ENCODE measurements at places on chromosomes 2 and 18. TPM values are rescaled to one million over a fixed set of nuclear protein-coding genes. Genes with fewer than 3 reads are reported as not detected.
A peak's percentile ranks its signal among the peaks of the same experiment; 100 is the strongest.

The THUMPD2 gene
- total RNA-seq, result 11.5 TPM

The ARHGEF4 gene
- 0.40 TPM for total RNA-seq

DNA sequence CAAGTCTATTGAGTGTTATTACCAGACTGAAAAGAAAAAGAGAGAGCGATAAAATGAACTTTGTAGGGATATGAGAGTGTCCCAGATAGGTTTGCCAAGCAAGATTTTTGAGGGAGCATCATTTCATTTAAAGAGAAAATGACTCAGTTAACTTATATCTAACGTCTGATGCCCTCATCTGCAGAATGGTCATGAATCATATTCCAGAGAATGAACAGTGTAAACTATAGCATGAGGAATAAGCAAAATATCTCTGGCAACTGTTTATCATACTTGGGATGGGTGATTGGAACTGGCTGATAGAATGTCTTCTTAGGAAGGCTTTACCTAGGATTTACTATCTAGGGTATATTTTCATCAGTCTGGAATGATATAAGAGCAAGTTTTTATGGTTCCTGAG, 289.4 kb downstream of the CMPK2 start:
- no peak overlapping the region for H3K27ac ChIP-seq
- DNase-seq, result no peak
- H3K4me1 ChIP-seq, result no peaks in the 10 kb centered on the region
- no peaks in the 10 kb centered on the region for H3K36me3 ChIP-seq

- no peaks in the 10 kb centered on the region for H3K36me3 ChIP-seq
- no peaks in the 10 kb centered on the region for H3K4me1 ChIP-seq
- H3K27me3 ChIP-seq, result no peaks in the 10 kb centered on the region
- no peak for DNase-seq
Measured at GRCh38 chr2:186820303-186820702, 28.7 kb downstream of the ZSWIM2 start.

GRCh38 chr2:36277146-36277808, 78.3 kb upstream of the CRIM1 start:
- H3K36me3 ChIP-seq, result no peaks in the 10 kb centered on the region
- no peak overlapping the region for H3K4me3 ChIP-seq
- H3K4me1 ChIP-seq, result peaks cover 2% of the 10 kb centered on the region

DNA sequence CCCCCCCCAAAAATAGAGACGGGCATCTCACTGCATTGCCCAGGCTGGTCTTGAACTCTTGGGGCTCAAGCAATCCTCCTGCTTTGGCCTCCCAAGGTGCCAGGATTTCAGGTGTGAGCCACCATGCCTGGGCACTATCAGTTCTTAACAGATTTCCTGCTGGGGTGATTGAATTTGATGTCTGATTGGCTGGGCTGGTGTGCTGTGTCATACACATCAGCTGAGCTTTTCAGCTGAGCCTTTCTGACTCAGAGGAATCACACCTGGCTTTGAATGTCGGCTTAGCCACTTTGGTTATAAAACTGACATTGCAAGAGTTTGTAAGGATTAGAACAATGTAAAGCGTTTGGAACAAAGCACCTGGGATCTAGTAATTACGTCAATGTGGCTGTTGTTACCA, 18.9 kb downstream of the NCAPH start:
- H3K4me3 ChIP-seq, result no peak overlapping the region
- H3K4me1 ChIP-seq, result peaks cover 7% of the 10 kb centered on the region
- no peak overlapping the region for H3K27ac ChIP-seq
- DNase-seq, result no peak

DNA sequence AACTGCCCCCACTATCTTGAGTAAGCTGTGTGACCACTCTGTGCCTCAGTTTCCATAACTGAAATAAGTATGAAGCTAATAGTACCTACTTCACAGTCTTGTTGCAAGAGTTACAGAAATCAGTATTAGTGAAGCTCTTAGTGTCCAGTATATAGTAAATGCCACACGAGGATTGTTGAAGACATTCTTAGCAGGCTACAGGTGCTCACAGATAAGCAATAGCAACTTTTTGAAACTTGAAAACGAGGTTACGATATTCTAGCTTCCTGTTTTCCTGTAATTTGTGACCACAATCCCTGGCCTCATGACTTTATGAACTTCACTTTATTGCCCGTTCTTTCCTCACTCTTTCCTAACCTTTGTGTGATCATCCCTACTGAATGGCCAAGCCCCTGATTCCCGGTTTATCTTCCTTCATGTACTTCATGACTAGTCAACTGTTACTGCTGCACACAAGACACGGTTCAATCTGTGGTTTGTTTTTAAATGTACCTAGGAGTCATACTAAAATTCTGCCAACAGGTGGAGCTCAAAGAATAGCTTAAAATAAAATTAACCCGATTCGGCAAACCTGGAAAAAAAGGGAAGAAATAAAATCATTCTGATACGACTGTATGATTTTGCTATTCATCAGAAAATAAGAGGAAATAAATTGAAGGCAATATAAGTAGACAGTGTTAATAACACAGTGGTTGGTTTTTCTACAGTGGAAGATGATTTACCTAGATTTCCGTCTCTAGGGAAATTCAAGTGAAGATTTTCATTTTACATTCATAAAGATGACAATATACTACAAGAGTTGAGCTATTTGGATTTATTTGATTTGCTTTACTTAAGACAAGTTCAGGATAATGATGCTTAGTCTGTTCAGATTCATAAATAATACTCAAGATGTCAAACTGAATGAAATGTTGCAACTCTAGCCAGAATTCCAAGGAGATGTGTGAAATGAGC, 38.1 kb upstream of the STAT1 start:
- H3K27me3 ChIP-seq, result no peaks in the 10 kb centered on the region
- peaks cover 27% of the 10 kb centered on the region for H3K36me3 ChIP-seq
- H3K4me3 ChIP-seq, result no peak overlapping the region
- DNase-seq, result peak; percentile 54

GRCh38 chr2:43129676-43130547, 96.5 kb downstream of the ZFP36L2 start:
- peak overlapping the region; percentile 97 for H3K27ac ChIP-seq
- peak overlapping the region; percentile 41 for H3K4me3 ChIP-seq
- no peaks in the 10 kb centered on the region for H3K36me3 ChIP-seq
- no peaks in the 10 kb centered on the region for H3K27me3 ChIP-seq
- DNase-seq, result no peak
- H3K4me1 ChIP-seq, result peaks cover 92% of the 10 kb centered on the region

- peaks cover 2% of the 10 kb centered on the region for H3K4me1 ChIP-seq
- DNase-seq, result no peak
- no peaks in the 10 kb centered on the region for H3K36me3 ChIP-seq
- no peak overlapping the region for H3K4me3 ChIP-seq
Measured at GRCh38 chr2:10912076-10912731, 470 bp downstream of the KCNF1 start.

DNA sequence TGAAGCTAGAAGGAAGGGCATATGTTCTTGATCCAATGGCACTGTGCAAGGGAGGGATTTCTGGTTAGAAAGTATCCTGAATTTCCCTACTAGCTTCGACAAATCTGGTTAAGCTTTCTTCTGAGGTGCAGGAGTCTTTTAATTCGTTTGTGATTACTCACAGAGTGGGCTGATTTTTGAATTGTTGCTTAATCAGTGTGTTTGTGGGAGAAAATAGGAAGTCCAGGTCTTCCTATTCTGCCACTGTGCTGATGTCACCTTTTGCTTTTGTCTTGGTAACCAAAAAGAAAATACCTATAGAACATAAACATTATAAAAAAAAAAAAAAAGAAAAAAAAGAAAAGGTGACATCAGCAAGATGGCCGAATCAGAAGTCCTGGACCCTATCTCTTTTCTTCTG, 1008.6 kb downstream of the TSN start:
- H3K27ac ChIP-seq, result no peak overlapping the region
- H3K4me1 ChIP-seq, result no peaks in the 10 kb centered on the region
- H3K27me3 ChIP-seq, result no peaks in the 10 kb centered on the region
- H3K36me3 ChIP-seq, result no peaks in the 10 kb centered on the region
- DNase-seq, result no peak

- DNase-seq, result no peak
- no peaks in the 10 kb centered on the region for H3K4me1 ChIP-seq
- H3K27me3 ChIP-seq, result peaks cover 31% of the 10 kb centered on the region
- H3K27ac ChIP-seq, result no peak within 1 kb of the TSS
- H3K36me3 ChIP-seq, result no peaks in the 10 kb centered on the region
- H3K4me3 ChIP-seq, result no peak within 1 kb of the TSS
Measured at GRCh38 chr2:17518212-17519154, at the start of gene RAD51AP2. TSS of gene RAD51AP2 (minus strand) at chr2:17518440. CDS start at chr2:17518415, 25 bp downstream.

GRCh38 chr2:157264099-157264498, 6.6 kb downstream of the GALNT5 start:
- H3K4me3 ChIP-seq, result no peak overlapping the region
- H3K27me3 ChIP-seq, result no peaks in the 10 kb centered on the region
- no peaks in the 10 kb centered on the region for H3K36me3 ChIP-seq
- H3K27ac ChIP-seq, result no peak overlapping the region

DNA sequence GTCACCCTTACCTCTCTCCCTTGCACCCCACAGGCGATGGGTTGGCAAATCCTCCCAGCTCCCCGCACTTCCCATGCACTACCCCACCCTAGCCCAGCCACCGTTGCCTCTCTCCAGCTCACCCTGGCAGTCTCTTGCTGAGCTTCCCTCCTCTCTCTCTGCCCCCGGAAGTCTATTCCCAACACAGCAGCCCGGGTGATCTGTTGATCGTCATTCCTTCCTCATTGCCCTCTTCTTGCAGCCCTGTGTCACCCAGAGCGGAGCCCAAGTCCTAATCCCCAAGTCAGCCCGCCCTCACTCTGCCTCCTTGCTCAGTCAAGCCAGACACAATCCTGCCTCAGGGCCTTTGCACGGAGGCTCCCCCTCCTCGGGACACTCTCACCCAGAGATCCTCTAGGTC, 55.2 kb downstream of the CIB4 start:
- no peaks in the 10 kb centered on the region for H3K36me3 ChIP-seq
- no peak overlapping the region for H3K4me3 ChIP-seq
- H3K4me1 ChIP-seq, result no peaks in the 10 kb centered on the region
- no peak for DNase-seq

- peaks cover 74% of the 10 kb centered on the region for H3K36me3 ChIP-seq
- H3K27me3 ChIP-seq, result no peaks in the 10 kb centered on the region
- DNase-seq, result no peak
- H3K4me3 ChIP-seq, result no peak overlapping the region
- H3K27ac ChIP-seq, result no peak overlapping the region
Measured at GRCh38 chr18:51076503-51076902, 46.5 kb downstream of the SMAD4 start.

DNA sequence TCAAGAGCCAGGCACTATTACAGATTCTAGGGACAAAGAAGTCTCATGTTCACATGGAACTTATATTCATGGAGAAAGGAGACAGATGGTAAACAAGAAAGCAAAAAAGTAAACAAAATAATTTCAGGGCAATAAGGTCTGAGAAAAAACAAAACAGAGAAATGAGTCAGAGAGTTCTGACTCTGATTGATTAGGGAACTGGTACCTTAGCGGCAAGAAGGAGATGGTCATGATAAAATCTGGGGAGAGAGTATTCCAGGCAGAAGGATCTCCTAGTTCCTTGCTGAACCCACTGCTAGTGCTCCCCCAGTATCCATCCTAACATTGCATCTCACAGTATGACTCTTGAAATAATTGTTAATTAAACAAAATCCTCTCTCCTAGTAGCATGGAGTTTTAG, 161.8 kb upstream of the KLF7 start:
- H3K27ac ChIP-seq, result no peak overlapping the region
- H3K27me3 ChIP-seq, result no peaks in the 10 kb centered on the region
- H3K36me3 ChIP-seq, result no peaks in the 10 kb centered on the region
- DNase-seq, result no peak

DNA sequence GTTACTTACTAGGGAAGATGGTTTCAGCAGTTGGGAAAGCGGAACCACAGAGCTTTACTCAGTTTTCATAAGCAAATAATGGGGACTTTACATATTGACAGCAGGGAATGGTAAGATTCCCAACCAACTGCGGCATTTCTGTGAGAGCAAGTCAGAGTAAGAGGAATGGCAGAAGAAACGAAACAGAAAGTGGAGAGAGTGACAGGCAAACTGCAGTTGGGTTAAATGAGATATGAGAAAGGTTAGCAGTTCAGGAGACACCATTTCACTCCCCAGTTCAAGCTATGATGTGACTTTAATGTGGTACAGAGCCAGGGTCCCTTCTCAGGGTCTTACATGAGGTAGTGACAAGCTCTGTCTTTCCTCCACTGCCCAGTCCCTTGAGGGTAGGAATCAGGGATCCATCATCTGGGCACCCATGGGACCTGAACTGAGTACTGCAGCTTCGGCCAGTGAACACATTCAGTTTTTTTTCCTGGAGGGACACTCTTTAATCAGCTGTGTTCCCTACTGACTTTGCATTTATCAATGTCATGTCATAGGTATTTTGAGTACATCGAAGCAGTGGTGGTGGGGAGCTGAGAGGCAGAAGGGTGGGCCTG, 33.0 kb upstream of the GREB1 start:
- no peaks in the 10 kb centered on the region for H3K36me3 ChIP-seq
- H3K27me3 ChIP-seq, result peaks cover 19% of the 10 kb centered on the region
- peak overlapping the region; percentile 41 for H3K27ac ChIP-seq

DNA sequence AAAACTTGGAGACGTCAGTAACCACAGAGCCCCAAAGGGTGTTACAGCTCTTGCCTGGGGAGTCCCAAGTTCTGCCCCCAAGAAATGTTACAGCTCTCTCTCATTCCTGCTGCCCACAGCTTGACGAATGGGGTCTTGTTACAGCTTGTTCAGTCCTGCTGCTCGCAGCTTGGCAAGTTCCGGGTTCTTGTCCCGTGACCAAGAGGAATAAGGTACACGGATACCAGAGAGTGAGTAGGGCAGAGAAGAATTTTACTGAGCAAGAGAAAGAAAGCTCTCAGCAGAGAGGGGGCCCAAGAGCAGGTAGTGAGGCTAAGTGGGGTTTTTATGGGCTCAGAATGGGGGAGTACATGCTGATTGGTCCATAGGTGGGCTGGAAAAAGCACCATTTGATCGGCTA, 27.2 kb downstream of the SLC39A6 start:
- H3K4me1 ChIP-seq, result peaks cover 2% of the 10 kb centered on the region
- no peak for DNase-seq
- no peaks in the 10 kb centered on the region for H3K36me3 ChIP-seq
- peaks cover 8% of the 10 kb centered on the region for H3K27me3 ChIP-seq
- H3K4me3 ChIP-seq, result no peak overlapping the region

DNA sequence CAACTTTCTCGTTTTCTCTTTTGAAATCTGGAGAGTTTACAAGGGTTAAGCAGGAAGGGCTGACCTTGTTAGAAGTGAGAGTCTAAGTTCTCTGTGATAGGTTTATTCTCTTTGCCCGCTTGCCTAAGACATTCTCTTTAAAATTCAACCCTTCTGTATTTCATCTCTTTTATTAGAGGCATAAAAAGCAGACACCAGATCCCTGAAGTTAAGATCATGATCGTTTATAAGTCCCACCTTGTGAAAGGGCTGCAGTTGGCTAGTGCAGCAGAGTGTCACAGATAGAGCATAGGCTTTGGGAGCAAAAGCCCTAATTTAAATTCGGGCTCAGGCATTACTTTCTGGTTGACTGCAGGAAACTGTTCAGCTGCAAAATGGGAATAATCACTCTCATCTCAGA, 181.2 kb downstream of the EPHA4 start:
- DNase-seq, result no peak
- no peak overlapping the region for H3K27ac ChIP-seq
- H3K36me3 ChIP-seq, result no peaks in the 10 kb centered on the region
- H3K27me3 ChIP-seq, result peaks cover 4% of the 10 kb centered on the region
- H3K4me3 ChIP-seq, result no peak overlapping the region

GRCh38 chr2:156748221-156748620, 312.0 kb downstream of the GPD2 start:
- no peak for DNase-seq
- no peak overlapping the region for H3K27ac ChIP-seq
- H3K4me1 ChIP-seq, result no peaks in the 10 kb centered on the region
- H3K27me3 ChIP-seq, result no peaks in the 10 kb centered on the region
- no peaks in the 10 kb centered on the region for H3K36me3 ChIP-seq

- no peak overlapping the region for H3K27ac ChIP-seq
- H3K4me1 ChIP-seq, result peaks cover 23% of the 10 kb centered on the region
- peaks cover 72% of the 10 kb centered on the region for H3K27me3 ChIP-seq
- peak; percentile 67 for DNase-seq
Measured at GRCh38 chr2:218876562-218877219, 4.0 kb upstream of the WNT10A start.
